Omental fat pad (tissue), 4 donors: ENCODE measurements at places on chromosomes 2 and 18.

GRCh38 chr2:18084376-18084775 lies 205.9 kb downstream of the KCNS3 start:
- no peak for DNase-seq

- DNase-seq: no peak
Measured at GRCh38 chr2:171487201-171487600, 35.1 kb upstream of the CYBRD1 start.

- no peak for DNase-seq
Measured at GRCh38 chr18:56726906-56727305, 75.7 kb downstream of the WDR7 start.

GRCh38 chr2:72920318-72921087 lies 3.2 kb downstream of the EMX1 start:
- no peak for DNase-seq

DNA sequence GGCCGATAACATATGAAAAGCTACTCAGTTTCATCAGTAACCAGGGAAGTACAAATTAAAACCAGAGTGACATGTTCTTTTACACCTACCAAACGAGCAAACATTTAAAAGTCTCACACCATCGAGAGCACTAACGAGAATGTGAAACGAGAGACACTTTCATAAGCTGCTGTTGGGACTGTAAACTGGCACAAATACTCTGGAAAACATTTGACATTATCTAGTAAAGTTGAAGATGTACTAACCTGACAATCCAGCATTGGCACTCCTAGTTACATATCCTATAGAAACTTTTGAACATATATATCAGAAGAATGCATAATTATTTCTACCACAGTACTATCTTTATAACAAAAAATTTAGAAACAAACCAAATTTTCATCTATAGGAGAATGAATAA lies 28.1 kb downstream of the NBAS start:
- no peak for DNase-seq

DNA sequence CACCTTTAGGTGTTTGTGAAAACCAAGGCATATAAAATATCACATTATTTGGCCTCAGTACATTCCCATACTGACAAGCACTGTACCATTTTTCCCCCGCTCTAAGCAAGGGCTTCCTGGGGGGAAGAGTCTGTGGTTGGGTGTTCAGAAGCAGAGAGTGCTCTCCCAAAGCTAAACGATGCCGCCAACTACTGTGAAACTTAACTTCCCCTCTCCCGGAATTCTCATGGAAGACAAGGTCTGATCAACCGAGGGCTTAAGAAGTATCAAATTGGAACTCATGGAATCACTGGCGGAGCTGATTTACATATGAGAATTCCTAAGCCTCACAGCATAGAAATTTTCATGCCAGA lies 433 bp upstream of the MFF start:
- DNase-seq: no peak

DNA sequence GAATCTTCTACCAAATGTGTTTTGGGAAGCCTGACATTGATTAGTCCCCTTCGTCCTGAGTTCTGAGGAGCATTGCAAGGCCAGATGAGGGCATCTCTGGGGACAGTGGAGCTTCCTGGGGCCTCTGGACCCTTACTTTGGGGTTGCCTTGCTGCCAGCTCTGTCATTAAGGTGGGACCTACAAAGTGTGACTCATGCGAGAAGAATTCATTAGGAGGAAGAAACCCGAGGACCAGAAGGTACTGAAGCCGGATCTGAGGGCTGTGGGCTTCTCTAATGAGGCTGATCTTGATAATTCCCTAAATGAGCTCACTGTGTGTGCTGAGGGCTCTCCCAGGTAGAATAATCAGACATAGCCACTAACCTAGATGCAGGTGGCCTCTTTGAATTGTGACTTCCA lies 695 bp upstream of the SCYGR2 start:
- DNase-seq: no peak

DNA sequence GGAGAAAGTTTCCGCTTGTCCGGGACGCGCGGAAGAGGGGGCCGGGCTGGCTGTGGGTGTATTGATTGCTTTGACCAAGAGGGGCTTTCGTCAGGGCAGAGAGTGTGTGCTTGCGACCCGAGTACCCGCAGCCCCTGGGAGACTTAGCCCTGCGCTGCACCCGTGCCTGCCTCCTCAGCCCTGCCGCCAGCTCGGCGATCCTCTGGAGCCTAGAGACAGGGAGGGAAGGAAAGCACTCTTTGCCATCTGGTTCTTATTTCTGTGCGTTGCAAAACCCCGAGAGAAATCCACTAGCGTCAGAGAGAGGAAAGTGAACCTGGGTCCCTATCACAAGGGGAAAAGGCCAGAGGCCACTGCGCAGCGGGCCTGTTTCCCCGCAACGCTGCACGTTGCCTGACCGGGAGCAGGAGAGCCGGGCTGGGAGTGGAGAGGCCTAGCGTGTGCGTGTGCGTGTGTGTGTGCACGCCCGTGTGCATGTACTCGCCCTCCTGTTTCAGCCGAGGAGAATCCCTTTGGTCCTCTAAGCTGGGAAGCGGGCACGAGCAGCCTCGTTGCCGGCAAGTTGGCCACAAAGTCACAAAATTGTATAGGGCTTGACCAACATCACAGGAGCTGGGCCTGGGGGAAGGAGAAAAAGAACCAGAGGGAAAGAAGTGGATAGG lies 1.7 kb downstream of the SIX3 start:
- DNase-seq: no peak

DNA sequence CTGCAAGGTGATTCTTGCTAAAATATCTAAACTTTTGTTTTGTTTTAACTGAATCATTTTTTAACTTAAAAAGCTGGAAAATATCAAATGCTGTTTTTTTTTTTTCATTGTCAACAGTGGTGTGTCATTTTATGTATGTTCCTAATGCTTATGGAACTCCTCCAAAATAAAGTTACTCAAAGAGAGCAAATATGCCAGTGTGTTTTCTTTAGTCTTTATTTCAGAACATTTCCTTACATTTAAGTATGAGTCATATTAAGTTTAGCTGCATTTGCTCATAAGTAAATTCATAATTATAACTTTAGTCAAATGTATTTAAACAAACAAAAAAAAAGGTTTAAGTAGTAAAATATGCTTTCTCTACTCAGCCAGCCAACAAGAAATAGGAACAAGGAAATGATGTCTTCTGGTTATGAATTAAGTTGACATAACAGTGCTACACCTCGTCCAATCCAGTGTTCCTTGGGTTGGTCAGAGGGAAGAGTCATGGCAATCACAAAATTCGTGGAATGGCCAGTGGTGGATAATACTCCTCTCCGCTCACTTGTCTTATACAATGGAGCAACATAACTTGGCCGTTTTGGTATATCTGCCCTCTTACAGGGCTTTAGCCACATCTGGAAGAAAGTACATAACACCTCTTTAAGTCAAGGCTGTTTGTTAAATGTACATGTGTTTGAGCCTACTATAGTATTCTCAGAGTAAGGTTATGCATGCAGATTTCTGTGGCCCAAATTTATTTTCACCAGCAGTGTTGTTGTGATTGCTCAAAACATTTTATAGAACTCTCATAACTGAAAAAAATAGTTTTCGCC lies 80.7 kb downstream of the SLC39A10 start:
- DNase-seq: no peak

- DNase-seq: no peak
Measured at GRCh38 chr2:241894056-241894641, 24.6 kb downstream of the RTP5 start.

DNA sequence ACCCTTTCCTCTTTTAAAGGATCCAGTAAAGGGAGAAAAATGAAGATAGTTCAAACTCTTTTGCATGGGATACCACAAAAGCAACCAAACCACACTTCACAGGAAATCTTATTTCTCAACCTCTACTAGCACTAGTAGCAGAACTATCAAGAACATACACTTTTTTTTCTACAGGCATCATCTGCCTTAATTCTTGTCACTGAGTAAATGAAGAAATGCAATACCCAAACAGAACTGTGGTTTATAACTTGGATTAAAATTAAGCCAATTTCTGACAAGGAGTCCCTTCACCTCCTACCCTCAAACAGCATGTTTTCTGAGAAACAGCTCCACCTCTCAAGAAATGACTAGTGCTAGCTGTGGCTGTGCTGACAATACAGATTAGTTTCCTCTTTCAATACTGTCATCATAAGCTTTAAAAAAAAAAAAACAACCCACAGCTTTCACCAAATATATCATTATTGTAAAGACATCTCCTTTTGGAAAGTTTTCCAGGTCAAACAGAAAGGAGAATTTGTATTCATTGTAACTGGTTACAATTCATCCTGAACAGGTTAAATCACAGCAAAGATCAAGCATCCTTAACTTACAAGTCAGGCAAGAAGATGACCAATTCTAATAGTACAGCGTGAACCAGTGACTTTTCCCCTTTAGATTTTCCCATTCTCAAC lies 44.4 kb downstream of the PTPN2 start:
- no peak for DNase-seq

DNA sequence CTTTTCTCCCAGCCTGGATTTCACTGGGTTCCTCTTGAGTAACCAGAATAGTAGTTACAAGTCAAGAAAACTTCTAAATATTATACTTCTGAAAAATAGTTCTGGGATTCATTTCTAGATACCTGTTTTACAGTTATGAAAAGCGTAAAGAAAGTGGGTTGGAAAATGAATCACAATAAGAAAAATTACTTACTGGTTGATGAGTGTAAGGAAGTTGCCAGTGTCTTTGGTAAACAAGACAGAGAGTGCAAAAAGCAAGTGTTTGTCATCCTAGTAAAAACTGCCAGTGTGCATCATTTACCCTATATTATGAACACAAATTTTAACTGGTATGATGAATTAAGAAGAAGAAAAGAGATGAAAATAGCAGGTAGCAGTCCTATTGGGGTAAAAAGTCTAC lies 88.9 kb downstream of the R3HDM1 start:
- DNase-seq: no peak

- no peak for DNase-seq
Measured at GRCh38 chr2:222353993-222354392, 55.2 kb upstream of the PAX3 start.

GRCh38 chr18:46506974-46507586 lies 149.9 kb downstream of the LOXHD1 start:
- DNase-seq: no peak
